ENCODE measurements at places on chromosomes 5 and 9.

GRCh38 chr9:114119242-114120191 lies 20.4 kb upstream of the KIF12 start:
- DNase-seq: no peak

- DNase-seq: no peak
Observed at GRCh38 chr9:86978922-86979474, 31.7 kb upstream of the GAS1 start.

- no peak for DNase-seq
Observed at GRCh38 chr5:68682400-68683160, 411.2 kb upstream of the SLC30A5 start.

DNA sequence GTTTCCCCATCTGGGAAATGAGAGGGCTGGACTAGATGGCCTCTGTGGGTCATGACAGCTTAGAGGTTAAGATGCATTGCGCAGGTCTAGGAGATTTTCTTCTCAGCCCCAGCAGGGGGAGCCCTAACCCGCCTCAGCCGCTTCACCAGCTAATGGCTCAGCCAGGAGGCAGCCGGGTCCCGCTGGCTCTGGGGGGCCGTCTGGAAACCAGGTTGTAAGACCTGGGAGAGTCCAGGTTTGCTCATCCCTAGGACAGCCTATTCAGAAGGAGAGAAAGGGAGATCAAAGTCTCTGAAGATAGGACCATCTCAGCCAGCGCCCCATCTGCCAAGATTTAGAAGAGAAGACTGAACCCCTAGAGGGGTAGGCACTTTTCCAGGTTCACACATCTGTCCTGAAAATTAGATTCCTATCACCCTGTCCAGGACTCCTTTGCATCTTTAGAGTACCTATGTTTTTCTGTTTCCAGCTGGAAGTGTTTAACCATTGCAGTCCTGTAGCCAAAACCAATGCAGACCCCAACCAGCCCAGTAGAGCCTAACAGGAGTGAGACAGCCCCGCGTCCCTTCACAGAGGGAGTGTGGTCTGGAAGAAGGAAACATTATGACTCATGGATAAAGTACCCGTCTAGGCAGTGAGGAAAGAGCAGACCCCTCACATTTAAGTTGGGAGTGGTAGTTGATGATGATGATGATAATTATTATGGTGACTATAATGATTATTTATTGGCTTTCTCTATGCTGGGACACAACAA lies 27.5 kb downstream of the SPARC start:
- DNase-seq: peak; percentile 2

DNA sequence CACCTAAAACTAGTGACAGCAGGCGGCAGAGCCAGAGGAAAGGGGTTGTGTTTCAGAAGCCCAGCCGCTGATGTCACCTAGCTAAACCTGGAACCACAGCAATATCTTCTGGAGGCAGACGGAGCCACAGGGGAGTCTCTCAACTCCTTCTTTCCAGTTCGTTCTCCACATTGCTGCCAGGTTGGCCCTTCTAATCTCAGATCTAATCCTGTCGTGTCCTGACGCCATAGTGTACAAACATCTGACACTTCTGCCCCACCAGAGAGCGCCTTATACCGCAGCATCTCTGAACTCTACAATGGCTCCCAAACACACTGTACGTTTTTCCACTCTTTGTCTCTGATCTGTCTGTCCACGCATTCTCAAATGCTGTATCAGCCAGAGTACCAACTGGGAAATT lies 240.0 kb downstream of the SMARCA2 start:
- no peak for DNase-seq

DNA sequence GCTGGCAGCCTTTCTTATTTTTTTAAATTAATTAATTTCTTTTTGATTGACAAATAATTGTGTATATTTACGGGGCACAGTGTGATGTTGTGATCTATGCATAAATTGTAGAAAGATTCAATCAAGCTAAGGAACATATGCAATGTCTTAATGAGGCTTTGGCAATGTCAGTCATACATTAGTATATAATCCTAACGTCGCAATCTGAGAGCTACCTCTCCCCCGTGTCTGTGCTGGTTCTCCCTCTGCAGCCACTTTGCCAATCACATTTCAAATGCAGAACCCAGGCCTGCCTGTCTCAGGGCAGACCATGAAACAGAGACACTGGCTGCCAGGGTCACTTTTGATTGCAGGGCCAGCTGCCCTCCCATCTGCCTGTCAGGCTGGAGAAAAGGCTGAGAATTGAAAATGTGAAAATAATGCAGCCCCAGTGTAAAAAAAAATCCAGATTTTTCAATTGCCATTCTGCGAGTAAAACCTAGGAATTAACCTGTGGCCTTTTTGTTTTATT lies 56.3 kb downstream of the SLC24A2 start:
- DNase-seq: no peak

DNA sequence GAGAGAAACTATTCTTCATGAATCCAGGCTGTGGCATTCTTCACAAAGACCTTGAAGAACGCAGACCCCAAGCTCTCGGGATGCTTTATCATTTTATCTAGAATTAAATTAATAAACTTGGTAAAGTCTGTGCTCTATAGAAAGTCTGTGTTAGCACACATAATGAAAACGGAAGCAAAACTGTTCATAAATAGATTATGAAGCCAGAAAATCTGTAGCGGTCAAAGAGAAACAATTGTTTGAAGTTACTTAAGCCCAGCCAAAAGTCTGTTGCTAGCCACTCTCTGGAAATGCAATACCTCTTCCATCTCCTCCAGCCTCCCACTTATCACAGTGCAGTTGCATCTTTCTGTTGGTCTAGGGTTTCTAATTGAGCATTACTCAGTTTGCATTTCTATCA lies 375.9 kb downstream of the KIF4B start:
- no peak for DNase-seq

DNA sequence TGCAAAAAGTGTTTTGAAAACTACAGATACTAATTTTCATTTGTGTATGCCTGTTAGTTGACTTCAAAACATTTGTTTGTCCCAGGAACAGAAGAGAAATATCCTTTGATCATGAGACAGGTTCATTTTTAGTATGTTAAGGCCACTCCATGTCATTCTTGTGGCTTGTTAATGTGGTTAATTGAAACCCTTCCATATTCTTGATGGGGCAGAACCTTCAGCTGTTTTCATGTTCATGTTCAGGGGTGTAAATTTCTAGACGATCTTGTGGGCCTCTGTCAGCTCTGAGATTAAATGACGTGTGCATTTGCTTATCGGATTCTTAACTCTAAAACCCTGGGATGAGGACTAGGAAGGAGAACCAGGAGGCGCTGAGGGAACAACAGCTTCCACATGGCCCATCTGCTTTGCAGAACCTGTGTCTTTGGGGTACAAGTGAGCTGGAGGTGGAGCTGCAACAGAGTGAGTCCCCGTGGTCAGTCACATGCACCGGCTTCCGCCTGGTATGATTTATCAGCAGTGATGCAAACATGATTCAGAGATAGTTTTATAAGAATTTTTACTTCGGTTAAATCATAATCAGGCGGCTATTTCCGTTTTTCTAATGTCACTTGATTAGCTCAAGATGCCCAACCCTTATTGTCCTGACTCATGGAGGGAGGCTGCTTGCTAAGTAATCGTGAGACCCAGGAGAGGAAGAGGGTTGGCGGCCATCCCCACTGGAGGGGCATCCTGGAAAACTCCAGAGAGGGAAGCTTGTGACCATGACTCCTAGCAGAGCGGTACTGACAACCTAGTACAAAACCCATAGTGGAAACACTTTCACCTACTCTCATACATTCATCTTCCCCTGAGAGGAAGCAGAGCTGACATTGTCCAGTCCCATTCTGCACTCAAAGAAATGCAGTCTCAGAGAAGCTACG lies 138.4 kb downstream of the C9orf152 start:
- no peak for DNase-seq

GRCh38 chr5:37814699-37815098 lies 25.1 kb downstream of the GDNF start:
- DNase-seq: no peak

GRCh38 chr5:142290577-142291299 lies 34.1 kb downstream of the SPRY4 start:
- DNase-seq: no peak

GRCh38 chr9:136671646-136672430 lies 9.1 kb downstream of the EGFL7 start:
- DNase-seq: no peak

GRCh38 chr5:91176288-91177016 lies 206.7 kb downstream of the ARRDC3 start:
- no peak for DNase-seq

- no peak for DNase-seq
Observed at GRCh38 chr5:69213513-69214215, 21.0 kb upstream of the CDK7 start.

GRCh38 chr5:175166026-175166425 lies 278.0 kb downstream of the DRD1 start:
- no peak for DNase-seq

GRCh38 chr9:81080900-81081299 lies 608.4 kb downstream of the TLE1 start:
- DNase-seq: no peak

- peak; percentile 66 for DNase-seq
Observed at GRCh38 chr5:59036274-59036961, 453.5 kb downstream of the RAB3C start.

DNA sequence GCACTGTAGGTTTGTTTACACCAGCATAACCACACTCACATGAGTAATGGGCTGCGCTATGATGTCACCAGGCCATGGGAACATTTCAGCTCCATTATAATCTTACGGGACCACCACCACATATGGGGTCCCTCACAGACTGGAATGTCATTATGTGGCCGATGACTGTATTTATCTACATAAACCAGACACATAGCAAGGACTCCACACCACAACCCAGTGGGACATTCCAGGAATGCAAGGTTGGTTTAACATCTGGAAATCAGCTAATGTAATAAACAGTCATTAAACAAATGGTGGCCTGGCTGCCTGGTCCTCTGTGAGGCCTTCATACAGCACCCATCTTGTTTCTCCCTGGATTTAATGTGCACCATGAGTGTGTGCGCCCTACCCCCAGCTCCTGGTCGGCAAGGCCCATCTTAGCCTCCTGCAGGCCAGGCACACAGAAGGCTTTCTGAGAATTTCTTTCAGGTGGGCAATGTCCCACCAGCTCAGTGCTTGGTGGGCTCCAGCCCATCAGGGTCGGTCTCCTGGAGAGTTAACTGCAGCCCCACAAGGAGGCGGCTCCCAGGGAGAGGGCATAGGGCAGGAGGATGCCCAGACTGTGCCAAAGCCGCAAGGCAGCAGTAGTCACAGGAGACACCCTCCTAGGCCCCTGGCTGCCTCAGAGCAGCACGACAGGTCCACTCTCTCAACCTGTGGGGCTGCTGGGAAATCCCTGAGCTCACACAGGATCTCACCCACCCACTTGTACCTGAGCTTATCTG lies 35.9 kb upstream of the SARDH start:
- no peak for DNase-seq

DNA sequence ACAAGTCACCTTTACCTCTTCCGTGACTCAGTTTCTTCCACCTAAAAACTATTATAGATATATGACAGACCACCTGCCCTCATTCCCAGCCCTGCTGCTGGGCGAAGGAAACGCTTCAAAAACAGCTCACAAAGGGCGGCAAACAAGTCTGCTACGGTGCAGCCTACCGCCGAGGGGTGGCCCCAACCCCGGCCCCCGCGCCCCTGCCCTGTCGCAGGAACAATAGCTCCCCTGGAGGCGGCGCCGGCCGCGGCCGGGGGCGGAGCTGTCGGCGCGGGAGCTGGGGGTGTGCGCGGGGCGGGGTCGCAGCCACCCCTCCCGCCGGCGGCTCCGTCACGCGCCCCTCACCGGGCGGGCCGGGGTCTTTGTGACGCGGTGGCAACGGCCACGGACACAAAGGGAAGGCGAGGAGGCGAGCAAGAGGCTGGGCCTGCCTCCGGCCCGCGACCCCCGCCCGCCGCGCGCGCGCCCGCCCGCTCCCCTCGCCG lies at the start of gene TMEFF1:
TMEFF1 (plus strand) TSS at position 362 of the 488 bp plus-strand sequence. CDS start 396 bp downstream, outside the sequence.
- no peak for DNase-seq

DNA sequence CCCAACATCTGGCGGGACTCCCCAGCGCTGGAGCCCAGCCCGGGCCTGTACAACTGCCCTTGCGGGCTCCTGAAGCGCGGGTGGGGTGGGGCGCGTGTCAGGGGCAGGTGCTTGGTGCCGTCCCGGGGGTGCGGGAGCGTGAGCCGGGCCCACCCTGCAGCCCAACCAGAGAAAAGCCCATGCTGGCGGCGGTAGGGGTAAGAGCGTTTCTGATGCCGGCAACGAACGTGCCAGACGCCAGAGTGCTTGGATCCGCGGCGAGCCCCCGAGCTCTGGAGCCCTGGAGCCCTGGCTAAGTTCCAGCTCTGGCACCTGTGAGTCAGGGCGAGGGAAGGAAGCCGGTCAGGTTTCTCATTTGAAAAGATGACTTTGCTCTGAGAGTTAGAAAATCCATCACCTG lies 58.0 kb downstream of the ZNF510 start:
- DNase-seq: no peak

DNA sequence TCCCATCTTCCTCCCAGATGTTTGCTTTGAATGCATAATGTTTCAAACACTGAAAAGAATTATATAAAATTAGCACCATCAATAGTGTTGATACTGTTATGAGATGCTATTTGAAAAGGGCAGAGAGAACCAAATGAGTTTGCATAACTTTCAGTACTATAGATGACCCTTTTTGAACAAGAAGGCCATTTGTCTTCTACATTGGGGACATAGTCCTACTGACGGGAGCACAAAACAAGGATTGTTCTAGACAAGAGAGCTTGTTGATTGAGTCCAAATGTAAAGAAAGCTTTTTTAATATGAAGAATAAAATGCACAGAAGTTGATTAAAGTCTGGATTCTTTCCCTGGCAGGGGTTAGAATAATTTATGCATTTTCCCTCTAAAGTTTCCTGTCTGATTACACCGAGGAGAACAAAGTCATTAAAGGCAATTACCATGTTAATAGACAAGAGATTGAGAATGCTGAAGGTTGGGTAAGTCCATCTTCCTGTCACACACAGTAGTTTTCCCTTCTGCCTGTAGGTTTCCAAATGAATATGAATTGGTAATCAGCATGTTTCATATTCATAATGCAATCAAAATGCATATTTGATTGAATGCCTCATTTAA lies 32.8 kb upstream of the ADCY2 start:
- no peak for DNase-seq

DNA sequence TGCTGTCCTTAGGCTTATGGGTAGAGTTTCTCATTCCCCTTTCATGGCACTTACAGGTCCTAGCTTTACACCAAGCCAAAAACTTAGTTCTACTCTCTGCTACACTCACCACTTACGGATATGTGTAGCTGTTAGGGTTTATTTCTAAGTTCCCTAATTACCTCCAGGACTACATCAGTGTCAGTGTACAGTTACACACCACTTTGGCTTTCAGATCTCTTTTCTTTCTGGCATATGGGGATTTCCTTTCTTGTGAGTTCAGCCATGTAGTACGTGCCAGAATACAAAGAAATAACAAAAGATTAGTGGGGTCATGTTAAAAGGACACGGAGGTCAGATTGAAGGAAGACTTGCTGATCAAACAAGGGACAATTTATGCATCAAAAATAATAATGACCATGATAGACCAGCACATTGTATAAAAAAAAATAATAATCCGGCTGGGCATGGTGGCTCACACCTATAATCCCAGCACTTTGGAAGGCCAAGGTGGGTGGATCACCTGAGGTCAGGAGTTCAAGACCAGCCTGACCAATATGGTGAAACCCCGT lies 41.8 kb downstream of the LYRM7 start:
- DNase-seq: no peak

Data from GF-D8 (cell line).